ENCODE measurements at places on chromosomes 2 and 18. TPM values are rescaled to one million over a fixed set of nuclear protein-coding genes. Genes with fewer than 3 reads are reported as not detected.

DNA sequence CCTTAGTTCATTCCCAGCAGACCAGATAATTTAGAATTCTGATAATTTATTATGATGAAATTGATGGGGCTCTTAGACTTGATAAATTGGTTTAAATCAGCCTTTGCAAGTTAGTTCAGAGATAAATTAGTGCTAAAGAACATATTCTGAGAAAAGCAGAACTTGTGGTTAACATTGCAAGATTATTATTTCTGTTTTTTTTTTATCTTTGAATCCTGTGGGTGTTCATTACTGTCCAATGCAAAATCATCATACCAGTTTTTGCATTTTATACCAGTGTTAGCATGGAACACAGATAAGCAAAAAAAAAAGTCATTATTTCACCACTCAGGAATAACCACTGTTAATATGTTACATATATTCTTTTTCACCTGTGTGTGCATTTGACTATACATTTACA lies 9.1 kb downstream of the SEPTIN2 start:
- no peak for DNase-seq

The TTC27 gene
- 16.2 TPM for total RNA-seq

GRCh38 chr2:218257390-218257981 lies 3.3 kb upstream of the GPBAR1 start:
- no peak for DNase-seq

DNA sequence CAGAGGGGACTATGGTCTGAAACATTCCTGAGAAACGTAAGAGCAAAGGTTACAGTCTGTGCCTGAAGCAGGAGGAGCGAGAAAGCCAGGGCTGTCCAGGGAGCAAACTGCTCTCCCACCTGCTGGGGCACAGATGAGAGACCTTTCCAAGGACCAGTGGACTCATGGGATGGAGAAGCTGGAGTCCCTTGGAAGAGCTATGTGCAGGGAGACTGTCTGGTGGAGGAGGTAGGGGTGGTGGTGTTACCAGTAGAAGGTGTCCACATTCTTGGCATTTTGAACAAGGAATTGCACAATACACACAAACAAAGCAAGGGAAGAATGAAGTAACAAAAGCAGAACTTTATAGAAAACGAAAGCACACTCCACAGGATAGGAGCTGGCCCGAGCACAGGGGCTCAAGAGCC lies 97.9 kb upstream of the CYRIA start:
- no peak for DNase-seq

- DNase-seq = no peak
Observed at GRCh38 chr2:86042256-86043168, 63.2 kb downstream of the POLR1A start.

The SLC16A14 gene
- 1.1 TPM for total RNA-seq

- DNase-seq = no peak
Observed at GRCh38 chr2:10094271-10094814, 14.1 kb upstream of the CYS1 start.

- DNase-seq = no peak
Observed at GRCh38 chr2:219106251-219106650, 45.5 kb upstream of the IHH start.

The RNF149 gene
- total RNA-seq = 66.2 TPM
